Activated CD4-positive, CD25-positive, alpha-beta regulatory T cell (primary cell): ENCODE measurements at places on chromosomes 12 and 14.

- DNase-seq: no peak
These were observed at the start of gene ANHX for GRCh38 chr12:133235401-133236112. ANHX (minus strand) TSS chr12:133235877; CDS start chr12:133234356, 1,521 bp downstream.

- no peak for DNase-seq
These were observed 35.5 kb downstream of the BTG1 start for GRCh38 chr12:92110083-92110640.

DNA sequence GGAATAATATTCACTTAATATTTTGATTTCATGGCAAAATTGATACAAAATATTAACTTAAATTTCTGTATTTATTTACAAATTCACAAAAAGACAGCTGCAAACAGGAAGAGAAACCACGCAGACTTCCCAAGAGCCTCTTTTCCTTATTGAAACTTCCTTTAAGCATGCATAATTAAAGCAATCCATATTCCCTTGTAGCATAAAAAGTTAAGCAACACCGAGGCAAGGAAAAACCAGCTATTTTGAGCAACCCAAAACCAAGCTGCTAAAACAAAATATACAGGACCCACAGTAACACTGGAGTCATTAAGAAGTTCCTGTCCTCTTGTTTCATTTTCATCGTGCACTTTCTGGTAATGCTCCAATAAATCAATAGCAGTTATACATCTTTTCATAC is 58.0 kb downstream of the EEA1 start:
- no peak for DNase-seq

DNA sequence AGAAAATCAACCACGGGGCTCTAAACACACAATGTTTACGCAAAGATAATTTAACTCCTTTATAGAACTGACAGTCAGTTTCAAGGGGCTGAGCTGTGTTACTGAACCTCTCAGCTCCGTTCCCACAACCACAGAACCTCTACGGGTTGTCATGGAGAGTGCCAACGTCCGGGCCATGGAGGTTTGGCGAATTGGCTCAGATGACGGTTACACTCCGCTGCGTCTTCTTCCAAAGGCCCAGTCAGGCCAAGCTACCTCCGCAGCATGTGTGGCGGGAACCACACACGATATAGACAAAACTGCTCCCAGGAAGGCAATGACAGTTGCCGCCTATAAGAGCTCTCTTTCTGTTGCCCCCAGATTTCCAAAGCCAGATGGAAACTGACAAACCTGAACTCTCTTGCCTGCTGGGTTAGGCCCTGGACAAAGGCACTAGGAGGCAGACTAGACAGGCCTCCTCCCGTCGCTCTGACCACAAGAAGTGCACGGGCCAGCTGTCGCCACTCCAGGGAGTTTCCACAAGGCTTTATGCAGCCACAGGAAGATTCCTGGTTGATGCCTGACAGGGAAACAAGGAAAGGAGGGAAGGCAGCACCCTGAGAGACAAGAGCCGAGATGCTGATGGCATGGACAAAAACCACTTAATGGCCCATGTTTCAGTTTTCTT is 30.3 kb downstream of the CCDC88C start:
- no peak for DNase-seq

DNA sequence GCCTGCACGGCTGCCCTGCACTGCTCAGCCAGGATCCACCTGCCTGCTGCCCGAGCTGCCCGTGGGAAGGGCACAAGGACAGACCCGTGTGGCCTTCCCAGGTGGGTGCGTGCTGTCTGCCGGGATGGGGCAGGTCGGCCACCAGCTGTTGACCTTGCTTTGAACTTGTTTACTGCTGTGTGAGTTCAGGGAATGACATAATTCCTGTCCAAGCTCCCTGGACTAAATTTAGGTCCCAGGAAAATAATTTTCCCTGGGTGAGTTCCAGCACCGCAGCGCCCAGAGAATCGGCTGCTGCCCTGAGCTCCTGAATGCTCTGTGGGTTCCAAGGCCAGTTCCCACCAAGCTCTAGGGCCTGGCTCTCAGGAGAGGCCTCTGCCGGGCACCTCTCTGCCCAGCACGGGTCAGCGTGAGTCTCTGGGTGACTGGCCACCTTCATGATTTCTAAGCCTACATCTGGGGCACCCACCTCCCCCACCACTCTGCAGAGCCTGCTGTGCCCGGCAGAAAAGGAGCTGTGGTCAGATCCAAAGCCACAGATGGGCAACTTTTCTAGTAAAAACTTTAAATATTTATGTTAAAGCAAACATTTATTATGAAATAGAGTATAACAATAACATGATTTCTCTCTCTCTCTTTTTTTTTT is 27.2 kb upstream of the MLXIP start:
- no peak for DNase-seq

- no peak for DNase-seq
These were observed 154.9 kb upstream of the CCND2 start for GRCh38 chr12:4118601-4119156.

GRCh38 chr14:47103771-47104170 is 452.2 kb upstream of the RPL10L start:
- DNase-seq: no peak

- DNase-seq: no peak
These were observed 2.4 kb upstream of the DGLUCY start for GRCh38 chr14:91111443-91111842.

- no peak for DNase-seq
These were observed 46.3 kb upstream of the RNU6-8 start for GRCh38 chr14:32249371-32249770.

DNA sequence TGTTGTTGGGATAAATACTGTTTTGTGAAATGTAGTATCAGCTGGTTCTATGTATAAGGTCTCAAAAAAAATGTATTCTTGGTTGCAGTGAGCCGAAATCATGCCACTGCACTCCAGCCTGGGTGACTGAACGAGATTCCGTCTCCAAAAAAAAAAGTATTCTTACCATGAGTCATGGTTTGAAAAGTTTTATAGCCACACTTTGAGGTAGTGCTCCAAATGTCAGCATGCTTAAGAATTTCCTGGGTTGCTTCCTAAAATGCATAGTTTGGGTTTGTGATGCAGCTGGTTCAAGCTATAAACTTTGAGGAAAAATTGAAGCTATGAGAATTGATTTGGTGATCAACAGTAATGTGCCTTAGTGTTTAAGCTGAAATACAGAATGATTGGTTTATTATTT is 48.0 kb downstream of the ETNK1 start:
- no peak for DNase-seq

DNA sequence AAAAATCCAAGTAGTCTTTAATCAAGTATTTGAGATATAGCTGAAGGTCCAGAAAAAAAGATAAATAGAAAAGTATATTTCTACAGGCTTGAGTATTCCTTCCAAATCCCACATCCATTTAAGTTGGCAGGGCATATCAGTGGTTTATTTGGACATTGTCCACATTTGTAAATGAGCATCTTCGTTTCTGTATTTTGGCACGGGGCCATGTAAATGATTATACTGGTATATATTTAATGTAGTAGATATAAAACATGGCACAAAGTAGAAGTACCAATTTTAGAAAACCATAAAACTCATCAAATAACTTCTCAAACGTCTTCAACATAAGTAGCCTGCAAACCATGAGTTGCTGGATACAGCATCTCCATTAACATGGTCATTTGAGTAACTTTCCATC is 437.4 kb upstream of the SOX5 start:
- DNase-seq: no peak

DNA sequence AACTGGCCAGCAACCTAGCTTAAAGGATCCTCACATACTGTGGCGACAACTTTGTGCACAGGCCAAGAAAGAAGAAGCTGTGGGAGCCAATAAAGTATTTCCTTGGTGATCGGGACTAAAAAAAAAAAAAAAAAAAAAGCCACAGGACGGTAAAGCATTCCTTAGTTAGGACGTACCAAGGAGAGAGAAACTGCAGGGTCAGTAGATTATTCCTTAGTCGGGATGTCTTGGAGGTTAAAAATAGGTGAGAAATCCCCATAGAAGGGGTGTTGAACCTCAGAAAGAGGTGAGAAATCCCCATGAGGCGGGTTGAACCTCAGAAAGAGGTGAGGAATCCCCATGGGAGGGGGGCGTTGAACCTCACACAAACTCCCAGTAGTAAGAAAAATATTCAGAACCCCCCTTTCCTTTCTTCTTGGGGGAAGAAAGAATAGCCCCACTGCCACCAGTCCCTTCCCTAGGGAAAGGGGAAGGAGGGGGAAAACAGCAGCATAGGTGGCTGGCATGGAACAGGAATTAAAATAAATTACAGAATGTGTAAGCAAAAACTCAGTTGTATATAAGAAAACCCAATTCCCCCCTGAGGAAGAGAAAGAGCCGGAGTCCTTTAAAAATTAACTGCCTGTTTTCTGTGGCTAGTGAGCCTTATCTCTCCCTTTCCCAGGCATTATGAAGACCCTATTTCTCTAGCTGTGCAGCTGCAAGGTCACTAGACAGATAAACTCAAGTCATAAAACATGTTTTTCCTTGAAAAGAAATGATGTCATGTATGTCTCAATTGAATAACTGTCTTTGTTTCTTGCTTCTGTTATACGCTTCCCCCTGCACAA is 26.8 kb downstream of the KLRK1 start:
- no peak for DNase-seq

- no peak for DNase-seq
These were observed 150.6 kb upstream of the AEBP2 start for GRCh38 chr12:19288603-19289244.

GRCh38 chr14:91241863-91242262 is 2.6 kb downstream of the GPR68 start:
- DNase-seq: no peak

- no peak for DNase-seq
These were observed 19.7 kb upstream of the CD9 start for GRCh38 chr12:6180268-6181051.

DNA sequence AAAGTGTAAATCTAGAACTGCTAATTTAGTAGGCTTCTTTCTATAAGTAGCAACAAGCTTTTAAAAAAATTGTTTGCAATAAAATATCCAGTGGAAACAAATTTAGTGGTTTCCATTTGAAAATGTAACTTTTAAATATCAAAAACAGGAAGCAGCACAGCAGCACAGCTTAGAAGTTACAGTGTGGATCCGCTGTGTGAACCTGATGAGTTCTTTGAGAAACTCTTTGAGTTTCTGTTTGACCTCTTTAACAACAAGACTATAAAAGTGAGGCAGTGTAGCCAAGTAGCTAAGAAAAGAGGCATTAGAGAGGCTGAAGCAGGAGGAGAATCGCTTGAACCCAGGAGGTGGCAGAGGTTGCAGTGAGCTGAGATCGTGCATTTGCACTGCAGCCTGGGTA is 178.3 kb downstream of the NAV3 start:
- DNase-seq: no peak

DNA sequence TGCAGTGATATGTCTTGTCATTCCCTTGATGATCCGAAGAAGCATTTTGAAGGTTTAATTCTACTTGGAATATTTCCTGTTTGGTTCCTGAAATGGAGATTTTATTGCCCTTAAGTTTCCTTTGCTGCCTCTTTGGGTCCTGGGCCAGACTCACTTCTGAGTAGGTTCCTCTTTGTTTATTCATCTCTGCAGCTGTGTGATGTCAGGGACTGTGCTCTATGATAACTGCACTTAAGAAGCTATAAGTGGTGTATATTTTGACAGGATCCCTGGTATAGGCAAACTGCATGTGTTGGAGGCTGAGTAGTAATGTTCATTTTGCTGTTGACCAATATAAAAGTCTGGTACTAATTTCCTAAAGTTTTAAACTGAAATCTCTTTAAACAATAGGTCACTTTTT is at the start of gene KLRC4:
Gene KLRC4 (minus strand): TSS at position 366 of the 400 bp plus-strand sequence. CDS start 182 bp downstream, at position 184.
- no peak for DNase-seq

GRCh38 chr14:101286271-101287018 is 274.9 kb upstream of the DIO3 start:
- DNase-seq: no peak

DNA sequence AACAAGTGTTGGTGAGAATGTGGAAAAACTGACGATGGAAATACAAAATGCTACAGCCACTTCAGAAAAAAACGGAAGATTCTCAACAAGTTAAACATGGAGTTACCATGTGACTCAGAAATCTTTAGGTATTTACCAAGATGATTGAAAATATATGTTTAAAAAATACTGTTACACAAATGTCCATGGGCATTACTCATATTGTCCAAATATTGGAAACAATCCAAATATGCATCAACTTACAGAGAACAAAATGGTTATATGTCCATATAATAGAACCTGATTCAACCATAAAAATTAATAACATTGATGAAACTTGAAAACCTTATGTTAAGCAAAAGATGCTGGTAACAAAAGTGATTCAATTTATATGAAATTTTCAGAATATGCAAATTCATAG is 1057.7 kb upstream of the TMEM132C start:
- DNase-seq: no peak

DNA sequence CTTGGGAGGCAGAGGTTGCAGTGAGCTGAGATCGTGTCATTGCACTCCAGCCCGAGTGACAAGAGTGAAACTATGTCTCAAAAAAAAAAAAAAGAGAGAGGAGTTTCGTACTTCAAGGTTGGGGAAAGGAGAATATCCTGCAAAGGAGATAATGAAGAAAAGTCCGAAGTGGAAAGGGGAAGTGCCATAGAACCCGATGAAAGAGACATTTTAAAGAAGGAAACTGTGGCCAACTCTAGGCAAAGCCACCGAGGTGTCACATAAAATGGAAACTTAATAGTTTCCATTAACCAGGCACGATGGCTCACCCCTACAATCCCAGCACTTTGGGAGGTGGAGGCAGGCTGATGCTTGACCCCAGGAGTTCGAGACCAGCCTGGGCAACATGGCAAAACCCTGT is 15.0 kb upstream of the LTBP2 start:
- no peak for DNase-seq

DNA sequence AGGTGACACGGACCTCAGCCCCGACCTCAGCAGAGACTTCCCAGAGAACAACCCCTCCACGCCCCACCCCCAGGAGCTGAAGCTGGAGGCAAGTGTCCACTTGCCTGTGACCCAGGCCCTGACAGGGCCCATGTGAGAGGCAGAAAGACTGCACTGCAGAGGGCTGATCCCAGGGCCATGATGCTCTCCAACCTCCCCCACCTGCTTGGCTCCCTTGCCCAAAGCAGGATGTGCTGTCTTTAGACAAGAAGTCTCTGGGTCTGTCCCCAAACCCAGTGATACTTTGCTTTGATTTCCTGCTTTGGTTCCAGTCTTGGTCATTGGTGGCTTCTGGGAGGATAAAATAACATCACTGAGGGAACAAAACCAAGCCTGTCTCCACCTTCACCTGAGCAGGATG is 59.4 kb downstream of the BCL11B start:
- DNase-seq: no peak

DNA sequence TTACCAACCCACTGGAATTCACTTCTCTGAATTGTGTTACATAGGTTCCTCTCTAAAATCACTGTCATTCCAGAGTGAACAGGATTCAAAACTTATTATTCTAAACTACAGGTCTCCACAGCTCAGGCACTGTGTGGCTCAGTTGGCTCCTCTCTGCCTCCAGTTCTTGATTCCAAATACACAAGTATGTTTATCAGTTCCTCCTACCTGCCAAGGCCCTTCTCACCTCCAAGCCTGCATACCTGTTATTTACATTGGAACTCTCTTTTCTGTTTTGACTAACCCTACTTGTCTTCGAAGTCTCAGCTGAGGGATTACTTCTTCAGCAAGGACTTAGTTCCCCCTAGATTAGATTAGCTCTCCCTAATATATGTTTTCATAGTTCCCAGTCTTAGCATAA is 397.6 kb upstream of the TMTC1 start:
- no peak for DNase-seq
